Suppressor macrophage (primary cell): ENCODE measurements at places on chromosomes 1 and 21.

- DNase-seq = peak; percentile 91
Observed at GRCh38 chr1:154870115-154870571, at the start of gene KCNN3. KCNN3 (minus strand) TSS chr1:154870281; CDS start chr1:154869964, 317 bp downstream.

GRCh38 chr1:95003433-95003738 is 69.4 kb downstream of the ALG14 start:
- no peak for DNase-seq

GRCh38 chr1:227192163-227192562 is 126.1 kb downstream of the CDC42BPA start:
- DNase-seq = no peak

DNA sequence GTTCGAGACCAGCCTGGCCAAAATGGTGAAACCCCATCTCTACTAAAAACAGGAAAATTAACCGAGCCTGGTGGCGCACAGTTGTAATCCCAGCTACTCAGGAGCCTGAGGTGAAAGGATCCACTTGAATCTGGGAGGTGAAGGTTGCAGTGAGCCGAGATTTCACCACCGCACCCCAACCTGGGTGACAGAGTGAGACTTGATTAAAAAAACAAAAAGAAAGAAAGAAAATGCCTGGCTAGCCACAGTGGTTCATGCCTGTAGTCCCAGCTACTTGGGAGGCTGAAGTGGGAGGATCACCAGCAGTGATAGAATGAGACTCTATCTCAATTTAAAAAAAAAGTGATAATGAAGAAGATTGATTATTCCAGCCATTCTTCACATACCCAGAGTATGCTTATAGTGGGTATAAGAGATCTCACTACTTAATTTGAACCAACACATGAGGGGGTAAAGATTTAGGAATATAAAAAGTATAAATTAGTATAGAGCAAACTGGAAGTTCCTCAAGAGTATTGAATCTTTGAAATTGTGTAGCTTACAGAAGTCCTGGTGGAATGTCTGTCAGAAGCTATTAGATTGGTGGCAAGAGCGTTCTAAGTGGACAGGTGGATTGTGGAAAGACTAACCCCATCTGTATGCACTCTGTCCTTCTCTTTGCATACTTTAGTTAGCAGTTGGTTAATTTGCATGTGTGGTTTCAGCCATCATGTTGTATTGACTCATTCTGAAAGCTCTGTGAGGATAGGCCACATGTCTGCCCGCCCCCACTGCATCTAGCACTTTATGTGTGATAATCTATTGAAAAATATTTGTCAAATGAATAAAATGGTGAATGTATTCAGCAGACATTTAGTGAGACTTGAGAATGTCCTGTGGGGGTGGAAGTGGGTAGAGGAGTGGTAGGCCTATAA is 25.0 kb downstream of the RLF start:
- DNase-seq = peak; percentile 59

DNA sequence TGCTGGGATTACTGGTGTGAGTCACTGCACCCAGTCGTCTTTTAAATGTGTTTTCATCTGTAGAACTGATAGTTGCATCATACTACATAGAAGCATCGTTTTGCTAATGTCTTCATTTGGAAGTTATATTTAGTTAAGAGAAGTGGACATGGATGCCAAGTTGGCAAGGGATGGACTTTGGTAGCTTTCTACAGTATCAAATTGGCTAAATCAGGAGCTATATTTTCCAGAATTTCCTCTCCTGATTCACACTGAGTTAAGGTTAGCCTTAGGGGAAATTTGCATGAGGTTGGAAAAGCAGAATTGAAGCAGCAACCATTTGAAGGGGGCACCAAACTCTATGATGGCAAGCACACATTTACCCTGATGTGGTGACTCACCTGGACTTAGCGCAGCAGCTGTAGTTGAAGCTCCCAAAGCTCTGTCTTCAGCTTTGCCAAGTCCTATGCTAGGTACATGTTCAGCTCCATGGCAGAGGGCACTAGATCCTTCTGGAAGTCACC is 43.9 kb downstream of the DUSP10 start:
- peak; percentile 43 for DNase-seq

DNA sequence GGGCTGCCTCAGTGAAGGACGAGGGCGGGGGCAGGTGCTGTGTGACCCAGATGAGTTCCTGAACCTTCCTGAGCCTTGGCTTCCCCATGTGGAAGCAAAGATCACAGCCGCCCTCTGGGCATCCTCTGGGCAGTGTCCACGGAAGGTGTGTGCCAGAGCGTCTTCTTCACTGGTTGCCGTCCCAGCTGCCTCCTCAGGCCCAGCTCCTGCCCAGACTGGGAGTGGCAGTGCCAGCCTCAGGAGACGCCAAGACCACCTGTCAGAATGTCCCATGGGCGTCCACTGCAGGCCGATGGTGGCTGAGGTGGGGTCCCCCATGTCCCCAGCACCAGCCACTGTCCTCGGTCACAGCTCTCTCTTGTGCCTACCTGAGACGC is 10.2 kb downstream of the ARHGEF16 start:
- no peak for DNase-seq

- DNase-seq = no peak
Observed at GRCh38 chr1:224733027-224733911, 117.2 kb downstream of the CNIH3 start.
